ENCODE measurements at places on chromosomes 5 and 9.

- DNase-seq: no peak
Measured at GRCh38 chr9:34746526-34746925, 36.6 kb upstream of the CCL21 start.

DNA sequence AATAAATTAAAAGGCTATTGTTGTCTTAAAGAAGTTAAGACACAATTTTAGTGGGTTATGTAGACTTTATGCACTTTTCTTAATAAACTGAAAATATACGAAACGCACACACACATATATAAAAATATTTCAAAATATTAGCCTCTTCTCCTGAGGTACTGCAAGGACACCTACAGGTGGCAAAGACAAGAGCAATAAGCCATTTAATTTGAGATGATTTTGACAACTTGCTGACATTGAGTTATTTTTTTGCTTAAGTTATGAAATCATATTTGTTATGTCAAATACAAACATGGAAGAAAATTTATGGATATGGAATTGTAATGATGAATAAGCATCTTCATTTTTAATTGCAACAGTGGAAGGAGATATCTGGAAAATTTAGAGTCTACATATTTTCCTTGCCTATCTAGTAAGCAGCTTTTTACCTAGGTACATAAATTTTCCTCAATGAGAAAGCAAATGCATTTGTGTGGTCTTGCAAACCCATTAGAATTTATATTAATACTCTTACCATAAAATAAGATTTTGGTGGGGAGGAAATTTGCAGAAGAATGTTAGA is 301.6 kb downstream of the ISL1 start:
- DNase-seq: no peak

DNA sequence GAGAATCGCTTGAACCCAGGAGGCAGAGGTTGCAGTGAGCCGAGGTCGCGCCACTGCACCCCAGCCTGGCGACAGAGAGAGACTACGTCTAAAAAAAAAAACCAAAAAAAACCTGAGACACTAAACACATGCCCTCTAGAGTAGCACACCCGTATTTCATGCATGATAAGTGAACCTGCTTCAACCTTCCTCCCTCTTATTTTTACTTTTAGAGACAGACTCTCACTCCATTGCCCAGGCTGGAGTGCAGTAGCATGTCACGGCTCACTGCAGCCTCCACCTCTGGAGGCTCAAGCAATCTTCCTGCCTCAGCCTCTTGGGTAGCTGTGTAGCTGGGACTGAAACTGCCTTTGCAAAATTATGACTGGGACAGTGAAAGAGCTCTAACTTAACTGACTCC is 17.6 kb upstream of the NANS start:
- DNase-seq: no peak

GRCh38 chr9:116467740-116468351 is 219.3 kb upstream of the TRIM32 start:
- no peak for DNase-seq

DNA sequence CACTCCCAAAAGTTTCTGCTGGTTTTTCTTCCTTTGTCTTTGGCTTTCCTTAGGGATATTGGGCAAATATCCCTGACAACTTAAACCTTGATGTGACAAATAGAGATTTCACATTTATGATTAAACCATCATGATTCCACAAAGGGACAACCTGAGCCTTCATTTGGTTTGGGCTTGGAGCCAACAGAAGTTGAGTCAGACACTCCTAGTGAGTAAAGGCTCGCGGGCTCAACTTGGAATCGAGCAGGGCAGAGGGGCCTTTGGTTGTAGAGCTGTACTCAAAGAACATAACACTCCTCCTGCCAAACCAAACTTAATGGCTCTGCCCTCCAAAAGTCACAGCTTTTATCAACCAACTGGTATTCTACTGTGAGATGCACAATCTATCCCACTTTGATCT is 290.2 kb upstream of the MAP3K1 start:
- DNase-seq: no peak

DNA sequence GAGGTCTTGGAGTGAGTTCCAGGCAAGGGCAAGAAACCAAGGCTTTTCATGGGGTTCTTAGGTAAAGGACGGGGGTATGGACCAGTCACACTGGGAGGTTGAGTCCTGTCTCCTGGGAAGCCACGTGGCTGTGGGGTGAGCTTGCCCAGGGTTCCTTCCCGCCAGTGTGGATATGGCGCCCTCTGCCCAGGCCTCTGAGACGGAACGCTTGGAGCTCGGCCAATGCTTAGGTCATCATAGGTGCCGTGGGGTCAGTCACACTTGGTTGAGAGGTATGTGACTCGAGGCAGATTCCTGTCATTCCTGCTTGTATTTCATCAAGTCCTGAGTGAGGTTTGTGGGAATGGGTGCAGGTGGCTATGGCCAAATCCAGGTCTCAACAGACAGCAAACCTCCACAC is 46.2 kb downstream of the TENT4A start:
- no peak for DNase-seq

All from NCI-H446 treated with DMSO at 0.1 percent for 48 hours (cell line).